ENCODE measurements at places on chromosomes 3 and 15. TPM values are rescaled to one million over a fixed set of nuclear protein-coding genes. Genes with fewer than 3 reads are reported as not detected.

- DNase-seq = no peak
Observed at GRCh38 chr15:38702178-38702912, 137.7 kb upstream of the RASGRP1 start.

DNA sequence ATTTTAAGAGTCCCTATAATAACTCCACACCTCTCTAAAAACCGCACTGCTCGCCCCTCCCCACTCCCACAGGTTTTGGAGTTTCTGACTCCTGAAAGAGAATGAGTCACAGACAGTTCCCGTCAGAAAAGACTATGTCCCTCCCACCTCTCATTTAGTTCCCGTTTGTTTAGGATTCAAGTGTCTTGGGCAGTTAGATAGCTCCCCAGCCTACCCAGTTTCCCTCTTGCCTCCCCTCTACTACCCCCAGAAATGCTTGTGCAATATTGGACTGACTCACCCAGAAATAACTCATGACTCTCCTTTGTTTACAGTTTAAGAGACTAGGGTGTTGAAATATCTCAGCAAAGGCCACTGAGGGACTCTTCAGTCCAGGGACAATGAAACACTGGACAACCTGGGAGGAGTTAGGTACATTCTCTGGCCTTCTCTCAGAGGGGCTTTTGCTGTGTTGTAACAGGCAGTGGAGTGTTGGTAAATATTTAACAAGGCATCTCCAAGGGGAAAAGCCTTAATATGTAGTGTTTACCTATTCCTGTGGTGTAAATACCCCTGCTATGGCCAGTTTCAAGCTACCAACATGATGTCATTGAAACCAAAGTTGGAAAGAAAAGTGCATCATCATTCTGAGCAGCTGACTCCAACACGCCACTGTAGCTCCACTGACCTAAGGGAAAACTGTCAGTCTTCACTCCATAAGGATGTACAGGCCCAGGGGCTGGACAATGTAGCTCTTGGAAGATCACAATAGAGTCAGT, 96.1 kb upstream of the CHD2 start:
- no peak for DNase-seq

- DNase-seq = no peak
Observed at GRCh38 chr15:38378161-38378560, 75.8 kb upstream of the FAM98B start.

DNA sequence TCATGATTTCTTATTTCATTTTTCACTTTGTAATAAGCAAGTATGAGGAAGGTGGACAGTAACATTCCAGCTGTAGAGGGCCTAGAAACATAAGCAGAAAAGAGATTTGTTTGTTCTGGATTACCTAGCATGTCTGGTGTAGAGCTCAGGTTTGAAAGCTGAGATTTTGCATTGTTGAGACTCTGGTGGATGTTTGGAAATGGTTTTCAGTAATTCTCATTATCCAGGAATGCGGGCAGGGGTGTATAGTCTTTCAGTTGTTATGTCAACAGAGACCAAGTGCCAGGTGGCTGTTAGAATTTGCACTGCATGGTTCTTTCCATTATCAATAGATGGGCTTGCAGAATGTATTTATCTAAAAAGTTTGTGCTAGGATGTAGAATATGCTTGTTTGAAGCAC, 10.9 kb downstream of the GPD1L start:
- no peak for DNase-seq

DNA sequence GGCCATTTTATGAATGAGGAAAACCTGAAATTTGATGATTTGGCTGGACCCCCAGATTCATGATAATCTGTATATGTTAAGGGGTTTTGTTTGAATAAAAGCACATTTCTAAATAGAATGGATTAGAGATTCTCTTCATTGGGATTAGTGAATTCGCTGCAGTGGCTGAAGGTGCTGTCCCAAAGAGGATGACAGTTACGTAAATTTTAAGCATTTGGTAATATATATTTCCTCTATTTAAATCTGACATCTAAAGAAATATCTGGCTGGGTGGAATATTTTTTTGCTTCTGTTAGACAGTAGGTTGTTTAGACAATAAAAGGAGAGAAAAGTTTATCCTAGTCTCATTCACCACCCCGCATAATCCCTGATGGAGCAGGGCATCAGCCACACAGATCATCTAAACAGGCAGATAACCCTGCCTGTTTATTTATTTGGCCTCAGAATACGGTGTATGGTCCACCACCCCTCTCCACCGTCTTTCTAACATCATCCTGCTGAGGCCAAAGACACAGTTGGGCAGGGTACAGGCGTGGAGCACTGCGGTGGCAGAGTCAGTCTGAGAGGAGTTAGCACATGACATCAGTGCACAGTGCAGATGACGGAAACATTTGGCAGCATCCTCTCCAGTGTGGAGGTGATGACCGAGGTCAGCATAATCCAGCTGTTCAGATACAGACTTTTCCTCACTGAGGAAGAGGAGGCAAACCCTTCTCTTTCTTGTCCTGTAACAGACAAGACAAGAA, 20.4 kb upstream of the NFKBIZ start:
- DNase-seq = no peak

DNA sequence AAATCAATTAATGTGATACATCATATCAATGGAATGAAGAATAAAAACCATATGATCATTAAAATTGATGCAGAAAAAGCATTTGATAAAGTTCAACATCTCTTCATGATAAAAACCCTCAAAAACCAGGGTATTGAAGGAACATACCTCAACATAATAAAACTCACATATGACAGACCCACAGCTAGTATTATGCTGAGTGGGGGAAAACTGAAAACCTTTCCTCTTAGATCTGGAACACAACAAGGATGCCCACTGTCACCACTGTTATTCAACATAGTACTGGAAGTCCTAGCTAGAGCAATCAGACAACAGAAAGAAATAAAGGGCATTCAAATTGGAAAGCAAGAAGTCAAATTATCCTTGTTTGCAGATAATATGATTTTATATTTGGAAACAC, 30.5 kb downstream of the CCK start:
- DNase-seq = no peak

DNA sequence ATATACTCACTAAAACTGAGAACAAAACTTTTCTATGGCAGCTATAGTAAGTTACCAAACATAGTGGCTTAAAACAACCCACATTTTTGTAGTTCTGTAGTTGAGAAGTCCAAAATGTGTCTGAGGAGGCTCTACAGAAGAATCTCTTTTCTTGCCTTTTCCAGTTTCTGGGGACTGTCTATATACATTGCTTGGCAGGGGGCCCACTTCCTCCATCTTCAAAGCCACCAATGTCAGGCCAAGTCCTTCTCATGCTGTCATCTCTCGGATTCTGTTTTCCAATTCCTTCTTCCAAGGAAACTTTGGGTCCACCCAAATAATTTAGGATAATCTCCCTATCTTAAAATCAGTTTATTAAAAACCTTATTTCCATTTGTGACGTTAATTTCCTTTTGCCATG, 92.7 kb downstream of the DLG1 start:
- no peak for DNase-seq

DNA sequence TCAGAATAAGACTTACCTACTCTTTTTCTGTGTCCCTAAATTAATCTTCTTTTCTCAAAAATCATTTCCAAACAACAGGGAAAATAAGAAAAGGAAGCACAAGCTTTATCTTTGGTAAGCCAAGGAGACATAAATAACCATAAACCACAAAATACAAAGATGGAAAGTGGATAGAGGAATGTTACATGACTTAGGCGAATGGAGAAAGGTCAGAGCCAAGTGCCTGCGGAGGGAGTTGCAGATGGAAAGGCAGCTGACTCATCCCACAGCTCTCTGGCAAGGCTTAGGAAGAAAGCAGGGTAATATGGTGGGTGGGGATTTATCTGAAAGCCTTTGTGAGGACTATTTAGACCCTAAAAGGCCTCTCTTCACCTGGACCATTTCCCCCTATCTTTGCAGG, 72.8 kb downstream of the GALK2 start:
- DNase-seq = no peak

DNA sequence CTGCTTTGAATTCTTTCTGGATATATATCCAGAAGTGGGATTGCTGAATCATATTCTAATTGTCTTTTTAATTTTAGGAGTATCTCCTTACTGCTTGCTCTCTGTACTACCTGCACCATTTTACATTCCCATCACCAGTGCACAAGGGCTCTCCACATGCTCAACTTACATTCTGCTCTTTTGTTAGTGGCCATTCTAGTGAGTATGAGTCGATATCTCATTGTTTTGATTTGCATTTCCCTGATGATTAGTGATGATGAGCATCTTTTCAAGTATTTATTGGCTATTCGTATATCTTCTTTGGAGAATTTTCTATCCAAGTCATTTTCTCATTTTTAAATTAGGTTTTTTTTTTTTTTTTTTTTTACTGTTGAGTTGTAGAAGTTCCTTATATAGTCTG, 29.5 kb downstream of the PFN2 start:
- no peak for DNase-seq

DNA sequence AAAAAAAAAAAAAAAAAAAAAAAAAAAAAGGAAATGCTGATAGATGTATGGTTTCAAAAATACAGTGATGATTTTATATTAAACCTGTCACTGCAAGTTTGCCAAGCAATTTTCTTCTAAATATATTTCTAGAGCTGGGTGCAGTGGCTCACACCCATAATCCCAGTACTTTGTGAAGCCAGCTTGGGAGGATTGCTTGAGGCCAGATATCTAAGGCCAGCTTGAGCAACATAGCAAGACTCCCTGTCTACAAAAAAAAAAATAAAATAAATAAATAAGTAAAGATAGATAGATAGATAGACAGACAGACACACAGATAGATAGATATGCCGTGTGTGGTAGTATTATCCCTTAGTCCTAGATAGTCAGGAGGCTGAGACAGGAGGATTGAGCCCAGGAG, 41.4 kb upstream of the ST3GAL6 start:
- no peak for DNase-seq

DNA sequence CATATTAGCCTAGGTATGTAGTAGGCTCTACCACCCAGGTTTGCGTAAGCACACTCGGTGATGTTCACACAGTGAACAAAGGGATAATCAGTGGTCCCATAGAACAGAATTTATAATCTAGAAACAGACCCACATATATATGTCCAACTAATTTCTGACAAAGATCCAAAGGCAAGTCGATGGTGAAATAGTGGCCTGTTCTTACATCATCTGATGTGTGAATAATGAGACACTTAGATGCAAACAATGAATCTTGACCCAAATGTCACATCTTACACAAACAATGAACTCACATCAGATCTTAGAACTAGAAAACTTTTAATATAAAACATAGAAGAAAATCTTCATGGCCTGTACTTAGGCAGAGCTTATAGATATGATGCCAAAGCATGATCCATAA, 17.6 kb upstream of the TM2D3 start:
- DNase-seq = no peak

DNA sequence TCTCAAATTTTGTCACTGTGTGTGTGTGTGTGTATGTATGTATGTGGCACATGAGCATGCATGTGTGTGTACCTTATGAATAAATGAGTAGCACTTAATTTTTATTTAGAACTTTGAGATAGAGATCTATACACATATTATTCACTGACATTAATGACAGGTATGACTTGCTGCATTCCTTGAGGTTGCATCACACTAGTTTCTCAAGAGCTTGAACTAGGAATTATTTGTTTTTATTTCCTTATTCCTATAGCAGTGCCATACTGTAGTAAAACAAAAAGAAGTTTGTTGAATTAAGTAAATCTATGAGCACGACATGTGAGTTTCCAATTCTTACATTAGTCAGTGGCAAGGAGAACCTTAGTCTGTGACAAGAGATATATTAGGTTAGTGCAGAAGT, 943.9 kb downstream of the ROBO1 start:
- no peak for DNase-seq

DNA sequence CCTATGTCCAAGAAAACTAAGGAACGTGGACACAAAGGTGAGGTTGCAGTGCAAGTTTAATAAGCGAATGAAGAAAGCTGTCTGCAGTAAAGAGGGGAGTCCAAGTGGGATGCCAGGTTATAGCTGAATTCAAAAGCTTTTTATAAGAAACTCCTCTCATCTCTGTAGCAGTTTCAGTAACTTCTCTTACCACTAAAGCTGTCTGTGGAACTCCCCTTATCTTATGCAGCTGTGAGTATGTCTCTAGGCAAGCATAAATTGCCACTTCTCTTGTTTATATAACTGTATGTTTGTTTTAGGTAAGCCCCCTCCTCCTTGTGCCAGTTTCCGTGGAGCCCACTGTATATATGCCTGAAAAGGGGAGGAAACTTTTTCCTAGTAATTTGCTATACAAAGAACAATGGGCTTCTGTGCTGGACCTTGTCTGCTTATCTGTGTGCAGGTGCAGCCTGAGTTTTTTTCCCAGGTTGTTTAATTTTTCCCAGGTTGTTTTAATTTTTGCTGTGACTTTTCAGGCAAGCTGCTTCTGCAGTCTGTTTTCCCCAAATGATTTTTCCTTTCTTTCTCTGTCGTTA, 875.1 kb upstream of the EPHA6 start:
- no peak for DNase-seq

- DNase-seq = no peak
Observed at GRCh38 chr3:100060685-100061484, 53.4 kb downstream of the FILIP1L start.

DNA sequence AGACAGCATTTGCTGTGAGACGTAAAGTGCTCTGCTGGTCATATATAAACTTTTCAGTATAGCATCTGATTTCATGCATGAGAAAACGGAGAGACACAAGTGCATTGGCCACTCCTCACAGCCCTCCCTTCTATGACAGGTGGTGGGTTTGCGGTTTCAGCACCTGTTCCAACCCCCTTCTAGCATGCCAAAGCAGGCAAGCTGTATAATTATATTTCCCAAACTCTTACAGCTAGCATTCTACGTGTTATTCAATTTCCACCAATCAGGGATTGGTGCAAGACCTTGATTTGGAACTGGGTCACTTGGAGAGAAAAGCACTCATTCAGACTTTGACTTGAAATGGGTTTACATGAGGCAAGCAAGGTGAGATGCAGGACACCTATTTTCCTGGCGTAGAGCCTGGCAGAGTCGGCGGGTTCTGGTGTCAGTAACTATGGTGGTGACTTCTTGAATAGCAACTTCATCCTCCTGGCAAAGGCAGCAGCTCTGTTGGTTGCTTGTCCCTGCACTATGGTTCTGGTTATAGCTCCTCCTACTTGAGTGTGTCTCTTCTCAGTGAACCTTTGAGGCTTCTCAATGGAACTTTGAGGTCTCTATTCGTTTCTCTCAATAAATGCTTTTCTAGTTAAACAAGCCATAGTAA, 356.5 kb downstream of the TBL1XR1 start:
- DNase-seq = no peak

GRCh38 chr3:10162185-10162584, 2.5 kb upstream of the IRAK2 start:
- no peak for DNase-seq

DNA sequence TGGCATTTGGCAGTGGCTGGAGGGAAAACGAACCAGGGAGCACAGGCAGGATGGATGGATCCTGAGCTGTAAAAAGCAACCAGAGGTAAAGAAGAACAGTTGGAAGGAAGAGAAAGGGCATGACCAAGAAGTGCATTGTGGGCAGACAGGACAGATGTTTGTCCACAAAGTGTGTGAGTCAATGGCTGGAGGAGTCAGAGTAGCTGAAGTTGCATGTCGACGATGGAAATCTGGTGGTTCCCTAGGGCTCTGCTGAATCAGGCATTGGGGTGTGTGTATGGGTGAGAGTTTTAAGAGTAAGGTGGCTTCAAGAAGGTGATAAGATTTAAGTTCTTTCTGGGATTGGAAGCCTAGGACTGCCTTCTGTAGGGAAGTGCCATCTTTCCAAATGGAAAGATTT, 214.0 kb upstream of the BHLHE40 start:
- DNase-seq = no peak

GRCh38 chr3:139473155-139473771, 3.1 kb downstream of the RBP2 start:
- DNase-seq = no peak

- DNase-seq = no peak
Observed at GRCh38 chr15:100862162-100862561, 17.5 kb upstream of the ALDH1A3 start.

DYNLT2B gene
- 9.4 TPM for total RNA-seq

CACNA2D3 gene
- total RNA-seq = 1.7 TPM

SMAD3 gene
- total RNA-seq = 31.2 TPM
